ENCODE measurements at places on chromosomes 1 and 21.

DNA sequence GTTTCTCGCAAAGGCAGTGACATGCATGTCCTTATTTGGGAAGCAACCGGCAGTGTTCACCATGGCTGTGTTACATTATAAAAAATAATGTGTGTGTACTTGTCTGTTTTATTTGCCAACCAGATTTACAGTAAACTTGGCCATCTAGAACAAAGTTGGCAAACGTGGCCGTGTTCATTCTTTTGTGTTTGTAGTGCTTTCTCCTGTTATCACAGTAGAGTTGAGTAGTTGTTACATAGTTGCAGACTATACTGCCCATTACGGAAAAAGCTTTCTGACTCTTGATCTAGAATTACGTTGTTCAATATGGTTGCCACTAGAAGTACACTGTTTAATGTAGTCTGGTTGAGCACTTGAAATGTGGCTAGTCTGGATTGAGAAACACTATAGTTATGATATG, 19.4 kb downstream of the SOAT1 start:
- DNase-seq, result no peak

GRCh38 chr1:29521438-29521715, 285.1 kb downstream of the PTPRU start:
- DNase-seq, result no peak

GRCh38 chr1:10228528-10228927, 18.2 kb downstream of the KIF1B start:
- DNase-seq, result no peak

GRCh38 chr21:34728479-34728878, 59.7 kb downstream of the CLIC6 start:
- DNase-seq, result no peak

- no peak for DNase-seq
These were observed 20.4 kb downstream of the SLC16A1 start for GRCh38 chr1:112935461-112936111.

Data from activated gamma-delta T cell treated with anti-CD3 and anti-CD28 coated beads, Interleukin-2, amount 50 U/mL, for 16 hours (primary cell).